CD4-positive, alpha-beta T cell (primary cell): ENCODE measurements at places on chromosomes 2 and 18.

DNA sequence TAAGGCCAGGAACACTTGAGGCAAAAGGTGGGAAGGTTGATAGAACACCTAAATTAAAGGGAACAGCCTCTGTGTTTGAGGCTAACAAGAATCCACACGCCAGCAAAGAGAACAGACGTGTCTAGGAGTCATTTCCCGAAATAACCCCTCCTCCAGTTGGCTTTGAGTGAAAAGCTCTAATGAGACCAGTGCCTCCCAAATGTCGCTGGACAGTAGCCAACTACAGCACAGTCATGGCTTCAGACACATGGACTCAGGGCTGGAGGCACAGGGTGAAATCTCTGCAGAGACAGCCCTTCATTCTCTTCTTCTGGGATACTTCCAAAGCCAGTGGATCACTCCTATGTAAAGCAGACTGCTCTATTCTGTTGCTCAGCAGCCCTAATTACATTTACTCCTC lies 49.6 kb downstream of the SOWAHC start:
- DNase-seq, result no peak

DNA sequence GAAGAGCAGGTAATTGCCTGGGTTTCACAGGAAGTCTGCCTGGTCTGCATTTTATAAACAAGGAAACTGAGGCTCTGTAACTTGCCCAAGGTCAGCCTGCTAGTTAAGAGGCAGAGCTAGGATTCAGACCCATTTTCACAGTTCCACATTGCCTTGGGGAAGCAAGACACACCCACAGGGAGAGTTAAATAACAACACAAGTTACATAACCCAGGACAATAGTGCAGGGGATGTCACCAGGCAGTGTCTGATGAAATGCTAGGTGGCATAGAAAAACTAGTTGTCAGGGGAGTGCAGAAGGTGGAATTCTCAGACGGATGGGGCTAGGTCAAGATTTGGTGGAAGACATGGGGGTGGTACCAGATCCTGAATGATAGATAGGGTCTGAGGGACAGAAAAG lies 69.7 kb downstream of the PRKCE start:
- DNase-seq, result no peak

DNA sequence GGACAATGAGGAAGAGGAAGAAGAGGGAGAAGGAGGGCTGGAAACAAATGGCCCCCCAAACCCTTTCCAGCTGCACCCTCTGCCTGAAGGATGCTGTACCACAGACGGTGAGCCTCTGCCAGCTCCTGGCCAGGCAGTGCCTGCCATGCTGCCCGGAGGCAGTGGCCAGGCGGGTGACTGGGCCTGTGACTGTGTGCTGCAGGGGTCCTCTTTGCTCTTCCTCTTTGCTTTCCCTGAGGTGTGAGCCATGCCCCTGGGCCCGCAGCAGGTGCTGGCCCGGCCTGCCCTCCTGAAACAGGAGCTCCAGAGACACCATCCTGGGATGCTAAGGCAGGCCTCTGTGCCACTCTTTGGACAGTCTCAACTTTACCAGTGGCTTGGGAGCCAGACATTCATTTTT lies 28.6 kb downstream of the GREB1 start:
- DNase-seq, result no peak

GRCh38 chr2:233674995-233675394 lies 3.3 kb downstream of the UGT1A9 start:
- no peak for DNase-seq

DNA sequence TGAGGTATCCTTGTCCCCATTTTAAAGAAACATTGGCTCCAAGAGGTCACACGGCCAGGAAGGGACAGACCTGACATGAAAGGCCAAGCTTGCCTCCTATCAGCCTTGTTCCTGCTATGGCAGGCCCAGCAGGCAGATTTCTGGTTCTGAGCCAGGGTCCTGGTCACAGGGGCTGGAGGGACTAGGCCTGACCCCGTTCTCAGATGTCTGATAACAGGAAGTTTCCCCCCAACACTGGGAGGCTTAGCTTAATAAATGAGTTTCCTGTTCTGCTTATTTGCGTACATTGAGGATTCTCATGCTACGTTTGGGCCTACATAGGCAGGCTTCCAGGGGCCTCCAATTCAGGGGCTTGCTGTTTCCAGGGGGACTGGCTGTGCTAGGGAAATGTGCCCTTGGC lies 107.8 kb upstream of the LTBP1 start:
- no peak for DNase-seq

GRCh38 chr2:240353086-240353798 lies 82.2 kb upstream of the GPC1 start:
- no peak for DNase-seq

GRCh38 chr18:65762556-65762955 lies 11.7 kb downstream of the CDH7 start:
- DNase-seq, result no peak

DNA sequence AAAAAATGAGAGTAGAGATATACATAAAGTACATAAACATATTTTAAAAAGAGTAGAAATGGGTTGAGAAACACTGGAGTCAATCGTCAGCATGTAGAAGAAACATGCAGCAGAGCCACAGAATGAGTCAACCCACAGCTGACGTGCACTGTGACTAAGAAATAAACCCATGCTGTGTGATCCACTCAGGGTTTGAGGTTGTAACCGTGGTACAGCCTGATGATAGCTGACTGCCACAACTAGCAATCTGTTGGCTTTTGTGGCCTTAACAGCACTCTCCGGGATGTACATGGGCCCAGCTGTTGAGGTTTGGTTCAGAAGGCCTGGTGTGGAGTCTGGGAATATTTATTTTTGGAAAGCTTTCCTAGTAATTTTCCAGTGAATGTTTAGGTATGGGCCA lies 554.4 kb upstream of the MEX3C start:
- no peak for DNase-seq

GRCh38 chr2:239598011-239598731 lies 197.4 kb upstream of the HDAC4 start:
- DNase-seq, result no peak

DNA sequence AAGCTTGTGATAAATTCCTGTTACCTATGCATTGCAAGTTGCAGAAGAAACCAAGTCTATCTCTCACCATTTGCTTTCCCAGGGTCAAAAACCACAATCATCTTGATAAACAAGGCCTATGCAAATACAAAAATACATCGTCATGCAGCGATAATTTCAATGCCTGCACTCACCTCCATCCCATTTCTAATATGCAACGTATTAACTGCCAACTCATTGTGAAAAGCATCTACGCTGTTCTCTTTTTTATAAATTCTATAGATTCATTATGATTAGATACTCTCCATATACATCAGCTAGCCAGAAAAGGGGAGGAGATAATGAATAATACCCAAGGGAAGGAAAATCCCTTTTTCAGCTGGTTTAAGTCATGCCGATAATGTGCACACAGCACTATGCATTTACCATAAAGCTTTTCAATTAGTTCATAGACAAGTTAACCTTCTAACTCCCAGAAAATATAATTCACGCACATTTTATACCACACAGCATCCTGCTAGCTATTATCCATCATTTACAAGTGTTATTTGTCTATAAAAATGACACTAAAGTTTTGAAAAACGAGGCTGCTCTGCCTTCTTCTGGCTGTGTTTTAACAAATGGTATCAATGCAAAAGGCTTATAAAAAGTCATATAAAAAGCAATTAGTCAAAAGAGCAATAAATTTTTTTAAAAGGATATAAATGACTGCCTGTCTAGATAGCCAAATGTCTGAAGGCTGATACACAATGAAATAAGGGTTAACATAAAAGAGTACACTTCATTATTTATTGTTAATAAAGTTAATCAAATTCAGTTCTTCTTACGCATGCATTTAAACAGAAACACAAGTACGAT lies 77.6 kb downstream of the AFF3 start:
- no peak for DNase-seq

GRCh38 chr2:2872309-2872617 lies 505.4 kb downstream of the EIPR1 start:
- no peak for DNase-seq
